ENCODE measurements at places on chromosomes 12 and 14. TPM values are rescaled to one million over a fixed set of nuclear protein-coding genes. Genes with fewer than 3 reads are reported as not detected.

The AGAP2 gene
- 11.5 TPM for total RNA-seq

The FAR2 gene
- 11.3 TPM for total RNA-seq

The KRT6C gene
- not detected for total RNA-seq

The KRT6B gene
- 0.32 TPM for total RNA-seq

The RPS6KL1 gene
- 12.1 TPM for total RNA-seq

The FBRSL1 gene
- 40.7 TPM for total RNA-seq

The SPTB gene
- 14.9 TPM for total RNA-seq

The KRT75 gene
- total RNA-seq = not detected

The GLIPR1L2 gene
- not detected for total RNA-seq

The ZNF384 gene
- 15.1 TPM for total RNA-seq

The GALNT16 gene
- 38.0 TPM for total RNA-seq

The SETD1B gene
- total RNA-seq = 22.7 TPM

The GUCY2C gene
- total RNA-seq = not detected

The TRHDE gene
- total RNA-seq = 34.0 TPM

The INHBC gene
- total RNA-seq = not detected

The CCDC177 gene
- total RNA-seq = not detected

The PLEKHG7 gene
- total RNA-seq = not detected

The TROAP gene
- total RNA-seq = not detected

The ASCL4 gene
- total RNA-seq = not detected

The FOXG1 gene
- total RNA-seq = not detected

The NTS gene
- total RNA-seq = not detected

The NKX2-1 gene
- not detected for total RNA-seq
